ENCODE measurements at places on chromosomes 4 and X. TPM values are rescaled to one million over a fixed set of nuclear protein-coding genes. Genes with fewer than 3 reads are reported as not detected.

GRCh38 chrX:9456250-9457074, 8.4 kb upstream of the TBL1X start:
- no peak overlapping the region for H3K4me3 ChIP-seq
- no peak for DNase-seq
- no peaks in the 10 kb centered on the region for H3K27me3 ChIP-seq
- no peaks in the 10 kb centered on the region for H3K36me3 ChIP-seq
- H3K27ac ChIP-seq, result no peak overlapping the region

NUP62CL gene
- 11.9 TPM for total RNA-seq

ODAPH gene
- total RNA-seq, result not detected

ITM2A gene
- 26.4 TPM for total RNA-seq

Measured in Peyer's patch (tissue), 4 donors.